ENCODE measurements at places on chromosomes 4 and X.

DNA sequence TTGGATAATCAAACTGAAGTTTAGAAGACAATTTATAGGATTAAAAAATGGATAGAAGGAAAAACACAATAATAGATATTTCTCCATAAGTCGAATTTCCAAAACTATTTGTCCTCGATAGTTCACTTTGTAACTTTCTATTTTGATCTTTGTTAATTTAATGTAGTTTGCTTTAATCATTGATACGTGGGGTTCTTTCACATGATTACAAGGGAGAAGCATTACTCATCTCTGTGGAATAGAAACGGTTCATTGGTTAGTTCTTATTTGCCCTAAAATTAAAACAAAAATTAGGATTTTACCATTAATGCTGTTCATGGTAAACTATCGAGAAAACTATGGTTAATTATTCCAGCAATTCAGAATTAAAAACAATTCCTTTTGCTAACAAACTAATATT, 2.1 kb downstream of the TET2 start:
- no peak for DNase-seq

- no peak for DNase-seq
These were observed 4.5 kb downstream of the CRMP1 start for GRCh38 chr4:5888222-5889001.

GRCh38 chr4:122710434-122711308, 21.8 kb upstream of the BBS12 start:
- no peak for DNase-seq

DNA sequence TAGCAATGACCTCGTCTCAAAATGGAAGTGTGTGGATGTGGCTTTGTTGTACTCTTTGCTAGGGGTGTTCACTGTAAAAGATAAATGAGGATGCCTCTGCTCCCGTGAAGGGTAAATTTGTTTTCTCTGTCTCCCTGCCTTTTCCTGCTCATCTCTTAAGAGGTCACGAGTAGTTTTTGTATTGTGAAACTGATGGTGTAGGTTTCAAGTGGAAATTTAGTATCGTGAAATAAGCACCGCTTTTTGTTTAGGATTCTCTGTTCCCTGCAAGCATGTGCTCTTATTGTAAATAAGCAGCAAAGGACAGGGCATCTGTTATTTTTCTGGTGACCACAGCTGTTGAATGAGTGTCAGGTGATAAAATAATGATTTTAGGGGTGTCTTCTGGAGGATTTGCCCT, 104.6 kb downstream of the PHEX start:
- DNase-seq, result peak; percentile 64

DNA sequence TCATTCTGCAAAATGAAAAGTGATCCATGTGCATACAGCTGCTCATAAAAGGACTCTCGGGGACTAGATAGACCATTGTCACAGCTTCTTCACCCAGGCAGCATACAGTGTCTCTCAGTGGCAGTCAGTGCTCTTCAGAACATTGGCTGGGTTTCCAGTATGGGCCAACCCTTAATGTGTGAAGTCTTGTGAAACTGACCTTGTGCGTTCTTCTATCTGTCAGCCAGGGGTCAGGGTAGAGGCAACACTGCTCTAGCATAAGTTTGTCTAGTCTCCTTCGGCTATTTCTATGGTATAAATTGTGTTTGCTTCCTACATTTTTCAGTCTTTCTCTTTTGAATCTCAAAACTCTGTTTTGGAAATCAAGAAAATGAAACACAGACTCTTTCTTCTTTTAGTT, 37.0 kb upstream of the SMIM31 start:
- no peak for DNase-seq

GRCh38 chrX:47843363-47843762, 6.7 kb downstream of the ZNF81 start:
- no peak for DNase-seq

All from fibroblast of gingiva (primary cell).